ENCODE measurements at places on chromosomes 6 and 20. TPM values are rescaled to one million over a fixed set of nuclear protein-coding genes. Genes with fewer than 3 reads are reported as not detected.

Gene CTCFL
- 0.09 TPM for total RNA-seq

DNA sequence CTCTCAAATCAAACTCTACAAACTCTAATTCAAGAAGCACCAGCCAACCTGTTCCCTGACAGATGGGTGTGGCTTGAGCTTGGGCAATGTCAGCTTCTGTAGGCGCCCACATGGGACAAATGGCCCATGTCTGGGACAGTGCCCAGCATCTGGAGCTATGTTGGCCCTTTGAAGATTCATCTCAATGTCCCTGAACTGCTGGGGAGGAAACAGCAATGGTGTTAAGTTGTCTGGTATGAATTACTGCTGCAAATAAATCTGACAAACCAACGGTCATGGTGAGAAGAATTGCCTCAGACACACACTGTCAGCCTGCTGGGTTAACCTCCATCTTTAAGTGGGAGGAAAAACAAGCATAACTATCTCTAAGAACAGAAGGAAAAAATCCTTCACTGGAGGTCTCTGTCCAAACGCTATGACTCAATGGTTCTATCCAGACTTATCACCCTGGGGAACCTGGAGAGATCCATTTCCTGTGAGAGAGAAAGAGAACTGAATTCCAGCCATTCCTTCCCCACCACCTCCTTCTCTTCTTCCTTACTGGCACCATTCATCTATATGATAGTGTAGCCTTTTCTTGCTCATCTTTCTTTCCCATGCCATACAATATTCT, 274.9 kb downstream of the CDH26 start:
- H3K4me3 ChIP-seq, result no peak overlapping the region
- H3K27me3 ChIP-seq, result no peaks in the 10 kb centered on the region
- H3K4me1 ChIP-seq, result no peaks in the 10 kb centered on the region

DNA sequence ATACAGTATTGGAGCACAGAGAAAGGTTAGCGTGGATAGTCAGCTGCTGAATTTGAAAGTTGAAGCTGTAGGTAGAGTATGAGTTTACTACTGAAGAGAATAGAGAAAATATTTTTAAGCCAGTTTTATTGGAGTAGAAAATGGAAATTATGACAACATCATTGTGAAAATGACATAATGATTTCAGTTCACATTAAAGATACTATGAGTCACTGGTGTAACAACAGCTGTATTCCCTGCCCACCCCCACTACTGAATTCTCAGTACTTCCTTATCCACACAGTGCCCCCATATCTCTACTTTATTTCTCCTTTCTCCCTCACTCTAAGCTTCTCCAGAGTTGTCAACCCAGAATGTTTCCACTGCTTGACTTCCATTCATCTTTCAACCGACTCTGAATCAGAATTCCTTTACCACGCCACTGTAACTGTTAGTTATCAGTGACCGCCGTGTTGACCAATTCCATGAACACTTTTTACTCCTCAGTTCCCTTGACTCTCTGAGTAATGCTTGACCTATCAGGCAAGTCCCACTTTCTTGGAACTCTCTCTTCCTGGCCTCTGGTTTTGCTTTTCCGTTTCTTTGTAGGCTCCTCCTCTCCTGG, 139.6 kb downstream of the AIG1 start:
- H3K27me3 ChIP-seq, result no peaks in the 10 kb centered on the region
- H3K27ac ChIP-seq, result no peak overlapping the region
- H3K4me1 ChIP-seq, result peaks cover 3% of the 10 kb centered on the region
- H3K4me3 ChIP-seq, result no peak overlapping the region
- H3K36me3 ChIP-seq, result no peaks in the 10 kb centered on the region

GRCh38 chr6:32045811-32046449, 7.7 kb downstream of the CYP21A2 start:
- DNase-seq, result no peak
- H3K4me3 ChIP-seq, result no peak overlapping the region
- no peak overlapping the region for H3K27ac ChIP-seq
- no peaks in the 10 kb centered on the region for H3K4me1 ChIP-seq
- H3K27me3 ChIP-seq, result no peaks in the 10 kb centered on the region

- H3K27ac ChIP-seq, result no peak overlapping the region
- no peak for DNase-seq
- H3K4me3 ChIP-seq, result no peak overlapping the region
- no peaks in the 10 kb centered on the region for H3K36me3 ChIP-seq
- H3K27me3 ChIP-seq, result peaks cover 83% of the 10 kb centered on the region
- no peaks in the 10 kb centered on the region for H3K4me1 ChIP-seq
Observed at GRCh38 chr20:43919686-43920403, 5.2 kb downstream of the TOX2 start.

DNA sequence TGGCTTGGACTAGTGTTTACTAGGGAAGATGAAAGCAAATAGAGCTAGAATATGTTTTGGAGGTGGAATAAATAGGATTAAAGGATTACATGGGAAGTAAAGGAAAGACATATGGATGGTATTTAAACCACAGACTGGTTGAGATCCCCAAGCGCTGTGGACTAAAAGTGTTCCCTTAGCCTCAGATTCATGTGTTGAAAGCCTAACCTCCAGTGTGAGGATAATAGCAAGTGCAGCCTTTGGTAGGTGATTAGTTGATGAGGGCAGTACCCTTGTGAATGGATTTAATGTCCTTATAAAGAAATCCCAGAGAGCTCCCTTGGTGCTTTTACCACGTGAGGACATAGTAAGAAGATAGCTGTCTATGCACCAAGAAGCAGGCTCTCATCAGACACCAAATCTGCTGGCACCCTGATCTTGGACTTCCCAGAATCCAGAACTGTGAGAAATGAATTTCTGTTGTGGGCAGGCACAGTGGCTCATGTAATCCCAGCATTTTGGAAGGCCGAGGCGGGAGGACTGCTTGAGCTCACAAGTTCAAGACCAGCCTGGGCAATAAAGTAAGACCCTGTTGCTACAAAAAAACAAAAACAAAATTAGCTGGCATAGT, 57.3 kb upstream of the MCM9 start:
- H3K36me3 ChIP-seq, result no peaks in the 10 kb centered on the region
- H3K4me3 ChIP-seq, result no peak overlapping the region
- no peaks in the 10 kb centered on the region for H3K27me3 ChIP-seq
- no peak for DNase-seq
- no peak overlapping the region for H3K27ac ChIP-seq

Gene SPEF1
- 1.6 TPM for total RNA-seq

- no peaks in the 10 kb centered on the region for H3K4me1 ChIP-seq
- H3K27me3 ChIP-seq, result no peaks in the 10 kb centered on the region
- no peaks in the 10 kb centered on the region for H3K36me3 ChIP-seq
- no peak overlapping the region for H3K4me3 ChIP-seq
- peak; percentile 8 for DNase-seq
- no peak overlapping the region for H3K27ac ChIP-seq
Observed at GRCh38 chr20:10524034-10524476, 89.0 kb downstream of the SLX4IP start.
